ENCODE measurements at places on chromosomes 12 and 14.

DNA sequence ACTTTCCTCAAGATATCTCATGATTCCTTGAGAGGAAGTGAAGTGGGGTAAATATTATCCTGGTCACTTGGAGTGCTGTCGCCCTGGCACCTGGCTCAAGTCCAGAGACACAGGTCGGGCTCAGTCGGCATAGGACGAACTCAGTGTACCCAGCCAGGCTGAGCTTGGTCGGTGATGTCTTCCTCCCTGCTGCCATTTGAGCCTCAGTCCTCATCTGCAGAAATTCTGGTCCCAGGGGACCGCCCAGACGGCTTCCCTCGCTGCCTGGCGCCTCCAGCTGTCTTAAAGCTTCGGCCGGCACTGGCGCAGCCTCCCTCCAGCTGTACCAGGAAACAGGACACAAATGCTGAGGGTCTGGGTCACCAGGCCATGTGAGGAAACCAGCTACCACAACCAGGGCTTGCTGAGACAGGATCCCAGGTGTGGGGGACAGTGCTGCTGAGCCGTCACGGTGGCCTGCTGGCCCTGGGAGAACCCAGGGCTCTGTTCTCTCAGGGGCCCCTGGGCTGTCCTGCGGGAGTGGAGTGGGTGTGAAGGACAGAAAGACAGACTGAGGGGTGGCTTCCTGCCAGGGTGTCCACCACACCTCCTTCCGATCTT, 5.0 kb upstream of the KLC1 start:
- no peak for DNase-seq

- DNase-seq: peak; percentile 94
Observed at GRCh38 chr14:81400852-81401251, 728 bp upstream of the STON2 start.

DNA sequence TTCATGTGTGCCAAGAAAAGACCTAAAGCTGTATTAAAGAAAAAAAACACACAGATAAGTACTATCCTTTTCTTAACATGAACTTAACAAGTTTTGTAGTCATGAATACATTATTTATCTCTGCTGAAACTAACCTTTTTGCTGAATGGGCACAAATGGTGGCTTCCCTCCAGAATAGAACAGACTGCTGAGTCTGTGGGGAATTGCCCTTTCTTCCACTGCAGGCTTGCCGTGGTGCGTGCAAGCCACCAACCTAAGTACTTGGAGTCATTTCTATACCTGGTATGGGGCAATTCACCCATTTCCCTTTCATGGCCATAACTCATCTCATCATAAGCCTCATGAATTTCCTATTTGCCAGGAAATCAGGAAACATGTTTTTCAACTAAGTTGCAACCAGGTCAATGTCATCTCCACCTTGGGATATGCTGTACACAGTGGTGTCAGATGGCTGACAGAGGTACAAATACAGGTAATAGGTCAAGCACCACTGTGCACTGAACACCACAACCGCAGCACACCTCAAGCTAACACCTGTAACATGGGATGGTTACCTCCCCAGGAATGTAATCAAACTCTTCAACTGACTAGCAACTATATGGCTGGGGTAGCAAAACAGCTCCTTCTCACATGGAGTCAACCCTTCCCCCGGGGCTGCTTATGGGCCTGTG, 49.9 kb downstream of the CATSPERB start:
- DNase-seq: no peak

DNA sequence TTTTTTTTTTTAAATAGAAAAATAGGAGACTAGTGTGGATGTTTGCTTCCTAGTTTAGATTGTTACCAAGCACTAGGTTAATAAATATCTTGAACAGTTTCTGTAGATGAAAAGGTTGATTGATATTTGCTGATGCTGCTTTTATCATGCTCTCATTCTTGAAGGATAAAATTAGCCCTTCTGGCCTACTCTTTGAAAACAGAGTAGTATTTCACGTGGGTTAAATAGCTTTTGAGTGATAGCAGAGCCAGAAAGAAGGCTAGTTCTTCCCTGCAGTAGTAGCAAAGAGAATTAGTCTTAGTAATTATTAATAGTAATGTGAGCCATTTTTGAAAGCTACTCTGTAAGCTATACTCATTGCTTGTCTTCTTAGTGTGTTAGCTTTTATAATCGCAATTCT, 5.2 kb downstream of the NEDD1 start:
- DNase-seq: no peak

- no peak for DNase-seq
Observed at GRCh38 chr14:36866867-36867266, 205.2 kb downstream of the PAX9 start.

DNA sequence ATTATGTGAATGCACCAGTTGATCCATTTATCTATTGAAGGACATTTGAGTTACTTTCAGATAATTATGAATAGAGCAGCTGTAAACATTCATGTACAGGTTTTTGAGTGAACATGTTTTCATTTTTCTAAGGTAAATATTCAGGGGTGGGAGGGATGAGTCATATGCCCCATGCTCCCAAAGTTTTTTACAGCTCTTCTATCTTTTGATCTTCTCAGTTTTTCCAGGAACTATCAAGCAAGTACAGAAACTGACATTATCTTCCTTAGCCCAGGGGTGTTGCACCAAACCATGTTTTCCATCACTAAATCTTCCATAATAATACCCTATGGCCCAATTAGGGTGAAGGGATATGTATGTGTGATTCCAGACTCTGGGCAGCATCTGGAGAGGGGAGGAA, 384.5 kb downstream of the EMP1 start:
- DNase-seq: no peak

- no peak for DNase-seq
Observed at GRCh38 chr12:131105351-131105735, 151.6 kb downstream of the ADGRD1 start.

GRCh38 chr14:65850429-65851135, 438.1 kb downstream of the FUT8 start:
- DNase-seq: no peak

GRCh38 chr14:31926123-31926522, 151.0 kb upstream of the ARHGAP5 start:
- DNase-seq: peak; percentile 16

- no peak for DNase-seq
Observed at GRCh38 chr14:26444822-26445221, 153.0 kb downstream of the NOVA1 start.

GRCh38 chr14:95490727-95491451, 25.6 kb downstream of the SYNE3 start:
- no peak for DNase-seq

DNA sequence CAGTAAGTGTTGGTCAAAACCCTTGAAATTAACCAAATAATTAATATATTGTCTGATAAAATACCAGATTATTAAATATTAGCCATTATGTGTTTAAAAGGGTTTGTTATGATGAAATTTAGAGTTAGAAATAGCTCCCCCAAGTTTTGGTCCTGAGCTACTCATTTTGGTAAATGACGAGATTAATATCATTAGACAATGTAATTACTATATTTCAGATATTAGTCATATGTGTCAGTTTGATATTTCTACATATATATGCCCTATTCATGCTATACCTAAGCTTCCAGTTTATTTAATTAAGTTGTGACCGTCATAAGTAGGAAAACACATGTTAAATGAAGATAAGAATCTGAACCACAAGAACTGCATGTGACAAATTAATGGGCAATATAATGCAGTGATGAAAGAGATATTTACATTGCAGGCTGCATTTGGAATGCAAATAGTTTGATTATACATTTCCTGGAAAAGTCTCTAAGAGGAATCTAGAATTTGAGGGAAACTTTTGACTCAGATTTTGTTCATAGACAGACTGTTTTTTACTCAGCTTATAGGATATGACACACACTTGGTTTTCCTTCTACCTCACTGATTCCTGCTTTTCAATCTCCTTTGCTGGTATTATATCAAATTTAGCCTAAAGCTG, 70.5 kb downstream of the TBC1D30 start:
- no peak for DNase-seq

- no peak for DNase-seq
Observed at GRCh38 chr12:92602930-92603623, 99.7 kb upstream of the PLEKHG7 start.

DNA sequence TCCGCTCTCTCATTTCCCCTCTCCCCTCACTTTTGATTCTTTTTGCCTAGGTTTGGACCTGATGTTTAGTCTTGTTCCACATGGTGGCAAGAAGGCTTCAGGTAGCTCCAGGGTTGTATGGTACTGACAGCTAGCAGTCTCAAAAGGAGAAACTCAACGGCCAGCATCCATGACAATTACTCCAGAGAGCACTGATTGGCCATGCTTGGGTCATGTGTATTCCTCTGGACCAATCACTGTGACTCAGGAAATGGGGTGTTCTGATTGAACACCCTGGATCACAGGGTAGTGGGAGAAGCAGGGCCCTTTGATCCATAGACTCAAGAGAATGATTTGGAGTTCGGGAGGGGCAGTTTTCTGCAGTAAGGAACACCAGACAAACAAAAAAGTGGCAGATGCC, 45.3 kb downstream of the DYRK2 start:
- no peak for DNase-seq

DNA sequence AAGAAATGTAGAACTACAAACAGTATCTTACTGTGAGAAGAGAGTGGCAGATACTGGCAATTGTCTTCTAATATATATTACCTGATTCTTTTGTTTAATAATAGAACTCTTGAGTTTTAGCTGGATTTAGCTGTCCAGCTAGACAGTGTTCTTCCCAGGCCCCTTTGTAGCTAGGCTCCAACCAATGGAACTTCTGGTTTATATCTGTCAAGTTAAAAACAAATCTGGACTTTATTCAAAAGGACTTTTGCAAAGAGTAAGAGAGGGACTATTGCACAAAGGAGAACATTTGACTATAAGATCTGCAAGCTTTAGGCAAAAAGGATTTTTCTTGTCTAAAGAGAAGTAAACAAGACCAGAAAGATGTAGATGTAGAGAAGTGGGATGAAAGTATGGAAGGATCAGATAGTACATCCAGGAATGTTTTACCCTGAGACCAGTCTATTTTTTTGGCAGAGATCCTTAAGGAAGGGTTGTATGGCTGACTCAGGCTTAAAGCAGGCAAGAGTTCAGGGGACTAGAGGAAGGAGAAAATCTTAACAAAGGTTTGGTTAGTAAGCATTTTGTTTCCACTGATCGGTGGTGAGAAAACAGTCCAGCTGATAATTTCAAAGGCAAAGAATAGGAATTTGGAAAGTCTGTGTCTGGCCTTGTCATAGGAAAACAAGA, 111.1 kb upstream of the PLEKHA5 start:
- peak; percentile 37 for DNase-seq

DNA sequence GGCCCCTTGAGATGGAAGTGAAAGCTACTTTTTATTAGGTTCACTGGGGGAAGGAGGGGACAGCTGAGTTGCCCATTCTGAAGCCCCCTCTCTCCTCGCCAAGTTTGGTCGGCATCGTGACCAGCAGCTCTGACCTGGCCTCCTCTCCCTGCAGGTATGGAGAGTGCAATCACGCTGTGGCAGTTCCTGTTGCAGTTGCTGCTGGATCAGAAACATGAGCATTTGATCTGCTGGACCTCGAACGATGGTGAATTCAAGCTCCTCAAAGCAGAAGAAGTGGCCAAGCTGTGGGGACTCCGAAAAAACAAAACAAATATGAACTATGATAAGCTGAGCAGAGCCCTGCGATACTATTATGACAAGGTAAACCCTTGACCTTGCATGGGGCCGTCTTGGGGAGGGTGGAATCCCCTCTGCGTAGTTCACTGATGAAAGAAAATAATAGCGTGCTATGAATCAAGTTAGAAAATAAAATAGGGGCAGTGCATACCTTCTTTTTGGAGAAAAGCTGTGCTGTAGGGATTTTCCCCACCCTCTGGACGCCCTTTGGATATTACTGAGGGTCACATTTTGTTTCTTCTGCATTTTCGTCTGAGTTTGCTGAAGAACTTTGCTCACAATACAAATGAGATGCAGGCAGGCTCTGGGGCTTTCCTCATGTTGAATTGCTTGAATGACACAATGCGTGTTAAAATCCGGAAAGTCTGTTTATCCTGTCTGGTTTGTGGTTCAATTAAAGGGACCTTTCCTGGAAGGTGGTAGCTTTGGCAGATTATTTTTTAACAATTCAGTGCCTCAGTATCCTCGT, 29.4 kb downstream of the ELK3 start:
- no peak for DNase-seq

GRCh38 chr12:110845339-110845682, 1.5 kb upstream of the CCDC63 start:
- DNase-seq: no peak

DNA sequence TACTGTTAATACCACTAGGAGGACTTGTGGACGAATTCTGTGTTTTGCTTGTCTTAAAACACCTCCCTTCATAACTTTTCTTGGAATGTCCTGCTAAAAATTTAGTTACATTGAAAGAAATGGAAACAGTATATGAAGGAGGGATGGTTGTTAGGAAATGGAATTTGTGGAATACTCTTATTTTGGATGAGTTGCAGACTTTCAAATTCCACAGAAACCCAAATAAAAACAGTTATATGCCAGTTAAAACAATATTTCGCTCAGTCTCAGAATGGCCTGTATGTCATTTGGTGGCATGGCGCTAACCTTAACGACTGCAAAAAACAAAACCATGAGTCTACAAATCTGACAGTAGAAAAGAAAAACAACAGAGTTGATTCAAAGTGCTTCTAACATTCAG, 12.2 kb upstream of the ARHGAP5 start:
- DNase-seq: no peak

DNA sequence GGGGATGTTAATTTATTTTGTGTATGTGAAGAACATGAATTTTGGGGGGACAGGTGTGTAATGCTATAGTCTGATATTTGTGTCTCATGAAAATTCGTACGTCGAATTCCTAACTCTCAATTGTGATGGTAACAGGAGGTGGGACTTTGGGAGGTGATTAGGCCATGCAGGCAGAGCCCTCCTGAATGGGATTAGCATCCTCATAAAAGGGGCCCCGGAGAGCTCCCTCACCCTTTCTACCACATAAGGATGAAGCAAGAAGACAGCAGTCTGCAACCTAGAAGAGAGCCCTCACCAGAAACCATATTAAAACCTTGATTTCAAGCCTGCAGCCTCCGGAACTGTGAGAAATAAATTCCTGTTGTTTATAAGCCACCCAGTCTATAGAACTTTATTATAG, 165.4 kb downstream of the MDGA2 start:
- no peak for DNase-seq

- DNase-seq: no peak
Observed at GRCh38 chr14:68113343-68113930, 293.9 kb downstream of the RAD51B start.

- no peak for DNase-seq
Observed at GRCh38 chr12:75482646-75483045, 2.1 kb downstream of the GLIPR1 start.

Data from kidney epithelial cell (primary cell).